ENCODE measurements at places on chromosomes 6 and 20.
A peak's percentile ranks its signal among the peaks of the same experiment; 100 is the strongest.

GRCh38 chr6:101401792-101402621 is 8.5 kb downstream of the GRIK2 start:
- DNase-seq: peak; percentile 65

GRCh38 chr6:85913001-85913400 is 270.3 kb upstream of the SYNCRIP start:
- DNase-seq: no peak

GRCh38 chr20:49497398-49497669 is 14.9 kb upstream of the KCNB1 start:
- no peak for DNase-seq

DNA sequence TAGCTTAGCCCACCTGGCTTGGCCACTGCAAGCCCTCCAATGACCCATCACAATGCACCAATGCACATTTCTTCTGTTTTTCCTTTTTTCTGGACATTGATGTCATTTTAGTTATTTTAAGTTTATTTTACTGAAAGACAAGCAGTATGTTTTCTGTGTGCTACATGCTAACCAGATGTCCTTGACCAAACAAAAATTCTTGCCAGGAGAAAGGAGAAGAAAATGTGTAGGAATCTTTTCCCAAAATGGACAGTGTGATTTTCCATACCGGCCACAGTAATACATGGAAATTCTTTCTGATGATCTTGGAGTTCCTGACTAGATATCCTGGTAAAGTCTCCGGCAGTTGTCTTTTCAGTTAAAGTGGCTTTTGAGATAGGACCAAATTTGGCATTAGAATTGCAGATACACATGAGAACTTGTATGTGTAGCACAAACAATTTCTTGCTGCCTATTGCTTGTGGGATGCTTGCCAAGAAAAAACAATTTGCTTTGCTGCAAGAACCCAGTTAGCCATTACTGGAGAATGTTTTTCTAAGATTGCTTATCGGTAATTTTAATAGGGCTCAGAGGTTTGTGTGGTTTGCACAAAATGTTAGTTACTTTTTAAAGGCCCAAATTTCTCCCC is 696.5 kb upstream of the CITED2 start:
- no peak for DNase-seq
